ENCODE measurements at places on chromosomes 12 and 14.

DNA sequence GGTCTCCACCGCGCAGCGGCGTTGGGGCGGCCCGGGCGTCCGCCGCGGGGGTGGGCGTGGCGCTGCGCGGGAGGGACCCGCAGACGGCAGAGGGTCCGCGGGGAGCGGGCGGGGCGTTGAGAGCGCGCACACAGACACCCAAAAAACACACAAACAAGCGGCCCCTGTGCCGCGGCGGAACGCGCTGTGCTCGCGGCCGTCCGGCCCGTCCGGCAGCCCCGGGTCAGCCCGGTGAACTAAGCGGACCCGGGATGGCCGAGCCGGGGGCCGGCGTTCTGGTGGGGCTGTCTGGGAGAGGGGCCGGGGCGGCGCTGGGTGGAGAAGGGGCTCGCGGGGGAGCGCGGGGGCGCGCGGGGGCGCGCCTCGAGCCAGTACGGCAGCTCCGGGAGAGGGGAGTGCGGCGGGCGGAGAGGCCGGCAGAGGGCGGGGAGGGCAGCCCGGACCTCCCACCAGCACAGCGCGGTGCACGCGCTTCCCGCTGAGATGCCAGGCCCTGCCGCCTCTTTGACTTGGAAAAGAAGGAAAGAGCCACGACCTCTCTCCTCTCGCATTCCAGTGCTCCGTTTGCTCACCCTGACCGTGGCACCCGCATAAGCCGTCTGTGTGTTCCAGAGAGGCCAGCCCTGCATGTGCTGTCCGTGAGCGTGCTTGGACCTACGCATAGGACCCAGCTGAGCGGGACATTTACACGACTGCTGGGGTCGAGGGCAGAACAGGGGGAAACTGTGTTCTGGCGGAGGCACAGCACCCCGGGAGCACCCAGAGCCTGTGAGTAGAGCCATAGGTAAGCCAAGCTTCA is 10.3 kb downstream of the SLC6A12 start:
- peak; percentile 62 for DNase-seq

GRCh38 chr12:118046430-118046829 is 14.5 kb downstream of the WSB2 start:
- no peak for DNase-seq

DNA sequence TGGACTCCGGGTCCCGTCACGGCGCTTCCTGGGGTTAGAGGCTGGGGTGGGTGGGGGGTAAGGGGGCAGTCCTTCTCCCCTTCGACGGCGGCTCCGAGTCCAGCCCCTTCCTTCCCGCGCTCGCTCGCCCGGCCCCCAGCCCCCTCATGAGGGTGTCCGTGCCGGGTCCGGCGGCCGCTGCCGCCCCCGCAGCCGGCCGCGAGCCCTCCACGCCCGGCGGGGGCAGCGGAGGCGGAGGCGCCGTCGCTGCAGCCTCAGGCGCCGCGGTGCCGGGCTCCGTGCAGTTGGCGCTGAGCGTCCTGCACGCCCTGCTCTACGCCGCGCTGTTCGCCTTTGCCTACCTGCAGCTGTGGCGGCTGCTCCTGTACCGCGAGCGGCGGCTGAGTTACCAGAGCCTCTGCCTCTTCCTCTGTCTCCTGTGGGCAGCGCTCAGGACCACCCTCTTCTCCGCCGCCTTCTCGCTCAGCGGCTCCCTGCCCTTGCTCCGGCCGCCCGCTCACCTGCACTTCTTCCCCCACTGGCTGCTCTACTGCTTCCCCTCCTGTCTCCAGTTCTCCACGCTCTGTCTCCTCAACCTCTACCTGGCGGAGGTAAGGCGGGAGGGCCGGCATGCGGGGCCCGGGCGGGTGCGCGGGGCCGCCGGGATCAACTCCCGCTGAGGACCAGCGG is 500 bp downstream of the GPR137C start:
- DNase-seq: peak; percentile 46

DNA sequence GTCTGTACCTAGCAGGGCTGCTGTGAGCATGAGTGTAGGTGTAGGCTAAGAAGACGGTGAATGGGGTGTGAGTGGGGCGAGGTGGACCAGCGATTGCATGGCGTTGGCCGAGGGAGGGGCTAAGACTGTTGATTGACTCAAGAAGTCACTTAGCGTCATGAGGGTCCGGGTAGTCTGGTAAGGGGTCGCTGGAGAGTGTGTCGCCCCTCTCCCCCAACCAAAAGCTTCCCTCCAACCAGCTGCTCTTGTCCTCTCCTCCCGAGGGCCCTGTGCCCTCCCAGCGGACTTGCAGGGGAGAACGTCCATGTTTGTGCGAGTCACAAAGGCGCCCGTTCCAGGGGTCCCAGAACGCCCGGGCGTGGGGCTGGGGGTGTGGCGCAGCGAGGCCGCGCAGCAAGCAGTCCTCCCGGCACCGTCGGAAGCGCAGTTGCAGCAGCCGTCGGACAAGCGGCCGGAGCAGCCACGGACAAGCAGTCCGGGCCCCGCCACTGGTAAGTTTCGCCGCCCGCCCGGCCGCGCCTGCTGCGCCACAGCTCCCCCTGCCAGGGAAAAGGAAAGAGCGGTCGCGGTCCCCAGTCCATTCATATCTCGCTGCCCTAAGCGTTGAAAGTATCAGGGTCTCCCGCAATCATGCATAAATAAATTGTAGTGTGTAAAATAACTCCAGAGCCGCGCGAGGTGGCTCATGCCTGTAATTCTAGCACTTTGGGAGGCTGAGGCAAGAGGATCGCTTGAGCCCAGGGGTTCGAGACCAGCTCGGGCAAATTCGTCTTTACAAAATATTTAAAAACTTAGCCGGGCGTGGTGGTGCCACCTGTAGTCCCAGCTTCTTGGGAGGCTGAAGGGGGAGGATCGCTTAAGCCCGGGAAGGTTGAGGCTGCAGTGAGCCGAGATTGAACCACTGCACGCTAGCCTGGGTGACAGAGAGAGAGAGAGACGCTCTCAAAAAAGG is at the start of gene CCDC63:
Gene CCDC63 (plus strand): TSS at position 373 of the 952 bp plus-strand sequence. CDS start 5,968 bp downstream, outside the sequence.
- peak; percentile 87 for DNase-seq

- no peak for DNase-seq
Observed at GRCh38 chr12:103801709-103802585, 39.1 kb downstream of the NT5DC3 start.

DNA sequence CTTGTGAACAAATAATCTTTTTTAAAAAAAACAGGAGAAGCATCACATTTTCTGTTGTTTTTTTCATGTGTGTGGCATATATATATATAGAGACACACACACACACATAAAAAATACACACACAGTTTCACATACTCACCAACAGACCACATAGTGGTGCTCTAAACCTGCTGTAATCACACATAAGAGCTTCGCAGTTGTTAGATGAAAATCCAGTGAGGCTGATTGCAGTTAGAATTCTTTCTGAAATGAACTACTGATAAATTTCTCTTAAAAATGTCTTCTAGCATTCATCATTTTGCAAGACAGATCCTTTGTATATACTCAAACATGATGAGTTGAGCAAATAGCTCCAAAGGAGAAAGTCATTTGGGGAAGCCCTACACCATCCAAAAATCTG is 434.3 kb upstream of the STXBP6 start:
- no peak for DNase-seq

DNA sequence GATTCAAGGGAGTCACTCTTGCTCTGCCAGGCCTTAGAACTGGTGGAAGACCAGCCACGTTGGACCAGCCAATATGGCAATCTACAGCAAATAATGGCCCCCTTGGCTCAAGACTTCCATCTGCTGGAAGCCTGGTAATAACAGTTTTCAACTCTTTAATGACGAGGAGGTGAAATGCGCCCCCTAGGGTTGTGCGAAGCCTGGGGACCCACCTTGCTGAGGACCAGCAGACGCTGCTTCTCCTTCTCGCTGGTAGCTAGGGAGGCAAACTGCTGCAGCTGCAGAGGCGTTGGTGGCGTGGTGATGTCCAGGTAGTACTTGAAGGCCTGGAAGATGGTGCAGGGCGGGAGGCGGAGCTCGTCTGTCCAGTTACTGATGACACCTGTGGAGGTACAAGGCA is 41.5 kb upstream of the FBXO21 start:
- DNase-seq: peak; percentile 49

GRCh38 chr12:54356951-54357356 is 7.3 kb downstream of the GPR84 start:
- DNase-seq: peak; percentile 65

All from GM23338 (cell line).